GM12864 (cell line): ENCODE measurements at places on chromosomes 5 and 9.
A peak's percentile ranks its signal among the peaks of the same experiment; 100 is the strongest.

- DNase-seq, result no peak
These were observed 3.3 kb downstream of the NACC2 start for GRCh38 chr9:136091582-136092352.

GRCh38 chr5:88060194-88060593 lies 208.5 kb downstream of the TMEM161B start:
- DNase-seq, result no peak

GRCh38 chr9:97759581-97760288 lies 62.6 kb upstream of the XPA start:
- no peak for DNase-seq

GRCh38 chr5:172723508-172723907 lies 47.5 kb downstream of the DUSP1 start:
- DNase-seq, result no peak

GRCh38 chr9:33123407-33124031 lies 43.6 kb downstream of the B4GALT1 start:
- no peak for DNase-seq

DNA sequence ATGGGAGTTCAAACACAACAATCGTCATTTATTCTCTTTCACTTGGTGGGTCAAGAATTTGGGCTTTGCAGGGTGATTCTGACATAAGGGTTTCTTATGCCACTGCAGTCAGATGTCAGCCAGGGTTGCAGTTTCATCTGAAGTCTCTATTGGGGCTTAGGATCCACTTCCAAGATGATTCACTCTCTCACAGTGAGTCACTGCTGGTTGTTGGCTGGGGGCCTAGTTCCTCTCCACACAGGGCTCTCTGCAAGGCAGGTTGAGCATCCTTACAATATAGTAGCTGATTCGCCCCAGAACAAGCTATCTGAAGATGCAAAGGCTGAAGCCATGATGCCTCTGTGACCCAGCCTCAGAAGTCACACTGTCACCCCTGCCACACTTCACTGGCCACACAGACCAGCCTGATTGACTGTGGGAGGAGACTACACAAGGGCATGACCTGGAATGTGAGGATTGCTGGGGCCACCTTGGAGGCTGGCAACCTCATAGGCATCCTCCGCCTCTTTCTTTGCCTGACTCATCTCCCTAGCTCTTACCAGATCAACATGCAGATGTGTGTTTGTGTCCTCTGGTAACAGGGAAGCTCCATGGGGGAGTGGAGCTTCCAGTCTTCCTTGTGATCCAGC lies 4.5 kb upstream of the CARD19 start:
- DNase-seq, result peak; percentile 79

DNA sequence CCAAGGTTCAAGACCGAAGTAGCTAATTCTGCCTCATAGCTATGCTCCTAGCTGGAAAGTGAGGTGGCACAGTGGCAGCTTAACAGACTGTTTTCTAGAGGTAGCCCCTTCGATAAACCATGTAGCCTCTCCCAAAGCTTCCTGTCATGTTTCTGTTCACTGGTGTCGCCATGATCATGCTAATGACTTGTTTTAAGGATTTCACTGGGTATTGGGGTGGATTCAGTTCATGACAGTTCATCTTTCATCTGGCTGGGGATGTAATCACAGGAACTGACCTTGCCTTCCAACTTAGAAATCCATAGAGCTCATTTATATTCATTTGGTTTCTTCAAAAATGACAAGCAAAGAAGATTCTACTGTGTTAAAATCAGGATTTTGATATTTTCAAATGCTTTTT lies 9.4 kb downstream of the POU5F2 start:
- DNase-seq, result no peak

DNA sequence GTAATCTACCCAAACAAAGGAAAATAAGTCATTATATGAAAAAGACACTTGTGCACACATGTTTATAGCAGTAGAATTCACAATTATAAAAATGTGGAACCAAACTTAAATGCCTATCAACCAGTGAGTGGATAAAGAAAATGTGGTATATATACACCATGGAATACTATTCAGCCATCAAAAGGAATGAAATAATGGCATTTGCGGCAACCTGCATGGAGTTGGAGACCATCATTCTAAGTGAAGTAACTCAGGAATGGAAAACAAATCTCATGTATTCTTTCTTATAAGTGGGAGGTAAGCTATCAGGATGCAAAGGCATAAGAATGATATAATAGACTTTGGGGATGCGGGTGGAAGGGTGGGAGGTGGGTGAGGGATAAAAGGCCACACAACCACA lies 34.6 kb downstream of the SLC12A2 start:
- no peak for DNase-seq

GRCh38 chr5:166195981-166196380 lies 2095.5 kb upstream of the WWC1 start:
- DNase-seq, result no peak

DNA sequence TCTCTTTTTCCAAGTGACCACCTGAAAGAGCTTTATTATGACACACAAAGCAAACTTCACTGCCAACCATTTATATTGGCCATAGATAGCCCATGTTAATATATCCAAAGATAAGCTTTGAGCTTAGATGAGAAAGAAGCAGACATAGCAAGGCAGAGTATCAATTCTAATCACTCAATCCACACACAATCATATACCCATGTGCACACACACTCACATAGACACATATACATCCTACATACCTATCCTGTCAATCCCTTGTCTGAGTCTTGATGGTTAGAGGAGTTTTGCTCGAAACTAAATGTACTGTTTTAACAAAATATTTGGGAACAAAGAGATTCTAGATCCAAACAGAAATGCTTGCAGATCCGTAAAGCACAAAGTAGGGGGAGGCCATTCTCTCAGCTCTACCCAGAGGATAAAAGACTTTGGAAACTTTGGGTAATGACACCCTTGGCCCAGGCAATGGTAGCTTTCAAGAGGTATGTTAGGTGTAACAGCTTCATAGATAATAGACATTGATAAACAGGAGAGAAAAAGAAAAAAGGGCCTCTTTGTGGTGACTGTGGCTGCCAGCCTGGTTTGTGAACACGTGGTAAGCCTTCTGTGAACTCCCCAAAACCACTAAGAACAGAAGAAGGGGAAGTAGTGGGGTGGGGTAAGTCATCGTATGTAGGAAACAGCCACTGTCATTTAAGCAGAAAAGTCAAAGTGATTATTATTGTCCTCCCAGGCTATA lies 121.6 kb downstream of the TLR4 start:
- peak; percentile 21 for DNase-seq

- DNase-seq, result no peak
These were observed 174.9 kb upstream of the PAPPA start for GRCh38 chr9:115978659-115979096.

DNA sequence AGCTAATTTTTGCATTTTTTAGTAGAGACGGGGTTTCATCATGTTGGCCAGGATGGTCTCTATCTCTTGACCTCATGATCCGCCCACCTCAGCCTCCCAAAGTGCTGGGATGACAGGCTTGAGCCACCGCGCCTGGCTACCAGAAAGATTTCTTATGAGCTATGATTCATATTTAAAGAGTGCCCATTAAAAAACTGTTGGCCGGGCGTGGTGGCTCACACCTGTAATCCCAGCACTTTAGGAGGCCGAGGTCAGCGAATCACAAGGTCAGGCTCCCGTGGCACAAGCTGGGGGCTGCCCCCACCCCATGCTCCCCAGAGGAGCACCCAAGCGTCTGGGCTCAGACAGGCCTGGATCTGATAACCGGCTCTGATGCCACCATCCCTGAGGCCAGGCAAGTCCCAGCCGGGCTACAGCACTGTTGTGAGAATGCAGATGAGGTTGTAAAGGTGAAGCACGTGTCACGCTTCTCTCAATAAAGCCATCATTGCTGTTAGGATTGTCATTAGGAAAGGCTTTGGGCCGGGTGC lies 13.9 kb downstream of the QRFP start:
- DNase-seq, result no peak

GRCh38 chr9:7121664-7122063 lies 363.9 kb downstream of the KDM4C start:
- DNase-seq, result no peak

DNA sequence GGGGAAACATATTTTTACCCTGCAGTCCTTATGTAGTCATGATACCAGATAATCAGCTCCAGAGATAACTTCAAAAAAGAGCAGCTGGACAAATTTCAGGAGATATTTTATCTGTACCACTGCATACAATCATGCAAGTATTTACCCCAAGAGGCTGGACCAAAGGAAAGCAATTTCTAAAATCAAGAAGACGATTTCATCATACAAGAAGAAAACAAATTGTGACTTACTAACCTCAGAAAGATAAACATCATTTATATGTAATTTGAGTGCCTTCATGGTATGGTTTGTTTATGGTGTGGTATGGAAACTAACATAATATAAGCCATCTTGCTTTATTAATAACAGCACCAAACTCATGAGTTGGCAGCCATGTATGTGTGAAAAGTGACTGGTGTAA lies 603.6 kb downstream of the PSAT1 start:
- DNase-seq, result no peak

DNA sequence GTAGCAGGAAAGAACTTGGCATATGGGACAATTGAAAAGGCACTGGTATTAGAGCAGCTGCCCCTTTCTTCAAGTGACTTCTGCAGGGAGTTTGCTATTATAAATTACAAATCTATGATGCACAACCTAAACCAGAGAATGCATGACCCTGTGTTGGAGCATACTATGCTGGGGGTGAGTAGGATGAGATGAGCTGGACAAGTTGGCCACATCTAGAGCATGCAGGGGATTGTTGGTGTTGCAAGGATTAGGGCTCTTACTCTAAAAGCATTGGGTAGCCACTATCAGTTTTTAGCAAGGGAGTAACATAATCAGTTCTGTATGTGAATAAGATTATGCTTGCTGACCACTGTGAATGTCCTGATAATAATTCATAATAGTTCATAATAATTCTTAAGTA lies 186.7 kb downstream of the KIAA0825 start:
- DNase-seq, result no peak

- DNase-seq, result no peak
These were observed 46.7 kb downstream of the TNFAIP8 start for GRCh38 chr5:119402555-119402954.

- no peak for DNase-seq
These were observed 192.5 kb upstream of the RORB start for GRCh38 chr9:74304598-74304997.

DNA sequence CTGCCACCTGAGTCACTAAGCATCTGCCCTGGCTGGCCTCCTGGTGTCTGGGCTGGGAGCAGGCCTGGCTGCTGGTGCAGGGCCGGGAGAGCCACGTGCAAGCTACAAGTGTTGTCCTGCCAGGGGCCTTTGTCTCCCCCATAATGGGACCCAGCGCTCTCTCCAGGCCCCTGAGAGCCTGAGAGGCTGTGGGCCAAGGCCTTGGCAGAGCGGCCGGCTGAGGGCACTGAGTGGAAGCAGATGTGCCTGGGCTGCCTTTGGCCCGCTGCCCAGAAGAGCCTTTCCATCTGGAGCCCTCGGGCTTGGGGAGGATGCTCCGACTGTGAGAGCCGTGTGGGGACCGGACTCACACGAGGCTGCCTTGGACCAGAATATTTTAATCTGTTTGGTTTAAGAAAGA lies 185.5 kb downstream of the RGS3 start:
- no peak for DNase-seq

- no peak for DNase-seq
These were observed 519.2 kb downstream of the KIF4B start for GRCh38 chr5:155532621-155533311.

GRCh38 chr9:20200581-20200980 lies 411.7 kb upstream of the SLC24A2 start:
- DNase-seq, result no peak

- no peak for DNase-seq
These were observed 215.3 kb downstream of the MEF2C start for GRCh38 chr5:88667496-88668201.

- DNase-seq, result no peak
These were observed 103.4 kb upstream of the RASEF start for GRCh38 chr9:83166372-83166771.

DNA sequence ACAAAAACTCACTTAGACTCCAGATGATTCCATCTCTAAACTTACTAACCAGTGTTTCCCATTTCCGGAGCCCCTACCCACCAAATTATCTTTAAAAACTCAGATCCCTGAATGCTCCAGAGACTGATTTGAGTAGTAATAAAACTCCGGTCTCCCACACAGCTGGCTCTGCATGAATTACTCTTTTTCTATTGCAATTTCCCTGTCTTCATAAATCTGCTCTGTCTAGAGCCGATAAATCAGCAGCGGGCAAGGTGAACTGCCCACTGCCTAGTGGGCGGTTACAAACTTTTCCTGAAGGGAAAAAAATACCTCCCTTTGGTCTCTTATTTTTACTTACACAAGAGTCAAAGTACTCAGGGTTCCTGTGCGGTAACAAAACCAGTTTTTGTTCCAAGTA lies 624.4 kb upstream of the RORB start:
- DNase-seq, result no peak

- DNase-seq, result no peak
These were observed 6.5 kb upstream of the PLEKHG4B start for GRCh38 chr5:85334-85995.

DNA sequence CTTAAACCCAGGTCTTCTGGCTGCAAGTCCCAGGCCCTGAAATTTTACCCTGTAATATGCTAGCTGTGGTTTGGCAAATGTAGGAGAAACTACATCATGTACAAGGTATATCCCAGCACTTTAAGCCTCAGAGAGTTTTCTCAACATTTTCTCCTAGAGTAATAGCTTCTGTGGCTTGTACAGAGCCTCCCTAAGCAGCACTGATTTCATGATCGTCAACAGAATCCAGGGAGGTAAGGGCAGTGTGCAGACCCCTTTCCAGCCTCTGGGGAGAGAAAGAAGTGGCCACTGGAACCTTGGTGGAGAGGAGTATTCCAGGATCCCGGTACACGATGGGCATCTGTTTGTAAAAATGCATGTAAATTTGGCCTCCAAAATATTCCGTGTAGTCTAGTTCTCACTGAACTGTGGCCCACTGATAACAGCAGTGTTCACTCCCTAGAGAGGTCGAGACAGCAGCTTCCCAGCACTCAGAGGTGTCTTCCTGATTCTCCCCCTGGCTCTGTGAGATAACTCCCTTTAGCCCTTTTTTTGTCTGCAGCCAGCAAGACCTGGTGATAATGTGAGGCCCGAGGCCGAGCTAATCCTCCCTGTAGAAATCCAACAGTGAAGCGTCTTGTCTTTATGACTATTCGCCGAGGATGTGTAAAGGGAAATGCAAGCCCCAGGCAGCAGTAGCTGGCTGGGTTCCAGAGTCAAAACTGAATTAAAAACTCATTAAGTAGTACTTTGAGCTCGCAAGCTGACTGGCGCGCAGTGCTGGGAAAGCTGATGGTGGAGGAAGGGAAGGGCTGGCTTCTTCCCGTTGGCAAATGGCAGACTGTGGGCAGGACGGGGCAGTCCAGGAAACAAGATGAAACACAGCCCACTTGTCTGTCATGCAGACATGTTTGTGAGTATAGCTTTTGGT lies 59.0 kb downstream of the MAP1B start:
- DNase-seq, result no peak

DNA sequence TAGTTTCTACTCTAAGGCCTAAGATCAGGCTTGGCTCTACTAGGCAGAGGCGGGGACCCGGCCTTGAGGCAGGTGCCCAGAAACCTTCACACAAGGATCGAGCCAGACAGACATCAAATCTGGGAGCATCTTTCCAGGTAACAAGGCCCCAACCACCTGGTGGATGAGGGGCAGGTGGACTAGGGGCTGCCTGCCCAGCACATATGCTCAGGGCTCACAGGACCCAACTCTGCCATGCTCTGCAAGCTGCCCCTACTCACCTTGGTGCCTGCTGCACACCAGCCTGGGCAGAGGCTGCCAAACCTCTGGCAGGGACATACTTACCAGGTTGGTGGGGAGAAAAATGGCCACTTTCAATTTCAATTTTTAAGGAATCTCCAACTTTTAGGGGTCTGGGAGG lies 2.2 kb upstream of the ZNF618 start:
- DNase-seq, result no peak
